Thoracic aorta (tissue), 2 donors: ENCODE measurements at places on chromosomes 7 and 10.

DNA sequence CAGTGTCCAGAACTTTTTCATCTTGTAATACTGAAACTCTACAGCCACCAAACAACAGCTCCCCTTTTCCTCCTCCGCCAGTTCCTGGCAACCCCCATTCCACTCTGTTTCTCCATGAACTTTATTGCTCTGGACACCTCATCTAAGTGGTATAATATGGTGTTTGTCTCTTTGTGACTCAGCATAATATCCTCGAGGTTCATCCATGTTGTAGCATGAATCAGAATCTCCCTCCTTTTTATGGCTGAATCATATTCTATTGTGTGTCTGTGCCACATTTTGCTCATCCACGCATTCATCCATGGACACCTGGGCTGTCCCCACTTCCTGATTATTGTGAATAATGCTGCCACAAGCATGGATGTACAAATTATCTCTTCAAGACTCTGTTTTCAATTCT, 124.4 kb upstream of the FGFR2 start:
- DNase-seq, result no peak
- H3K36me3 ChIP-seq, result no peaks in the 10 kb centered on the region
- no peaks in the 10 kb centered on the region for H3K4me1 ChIP-seq
- H3K27ac ChIP-seq, result no peak overlapping the region
- no peaks in the 10 kb centered on the region for H3K27me3 ChIP-seq
- H3K4me3 ChIP-seq, result no peak overlapping the region

GRCh38 chr10:82288461-82288881, 413.5 kb downstream of the NRG3 start:
- no peaks in the 10 kb centered on the region for H3K4me1 ChIP-seq
- no peaks in the 10 kb centered on the region for H3K36me3 ChIP-seq
- DNase-seq, result no peak
- H3K27ac ChIP-seq, result no peak overlapping the region
- no peak overlapping the region for H3K4me3 ChIP-seq
- no peaks in the 10 kb centered on the region for H3K27me3 ChIP-seq

DNA sequence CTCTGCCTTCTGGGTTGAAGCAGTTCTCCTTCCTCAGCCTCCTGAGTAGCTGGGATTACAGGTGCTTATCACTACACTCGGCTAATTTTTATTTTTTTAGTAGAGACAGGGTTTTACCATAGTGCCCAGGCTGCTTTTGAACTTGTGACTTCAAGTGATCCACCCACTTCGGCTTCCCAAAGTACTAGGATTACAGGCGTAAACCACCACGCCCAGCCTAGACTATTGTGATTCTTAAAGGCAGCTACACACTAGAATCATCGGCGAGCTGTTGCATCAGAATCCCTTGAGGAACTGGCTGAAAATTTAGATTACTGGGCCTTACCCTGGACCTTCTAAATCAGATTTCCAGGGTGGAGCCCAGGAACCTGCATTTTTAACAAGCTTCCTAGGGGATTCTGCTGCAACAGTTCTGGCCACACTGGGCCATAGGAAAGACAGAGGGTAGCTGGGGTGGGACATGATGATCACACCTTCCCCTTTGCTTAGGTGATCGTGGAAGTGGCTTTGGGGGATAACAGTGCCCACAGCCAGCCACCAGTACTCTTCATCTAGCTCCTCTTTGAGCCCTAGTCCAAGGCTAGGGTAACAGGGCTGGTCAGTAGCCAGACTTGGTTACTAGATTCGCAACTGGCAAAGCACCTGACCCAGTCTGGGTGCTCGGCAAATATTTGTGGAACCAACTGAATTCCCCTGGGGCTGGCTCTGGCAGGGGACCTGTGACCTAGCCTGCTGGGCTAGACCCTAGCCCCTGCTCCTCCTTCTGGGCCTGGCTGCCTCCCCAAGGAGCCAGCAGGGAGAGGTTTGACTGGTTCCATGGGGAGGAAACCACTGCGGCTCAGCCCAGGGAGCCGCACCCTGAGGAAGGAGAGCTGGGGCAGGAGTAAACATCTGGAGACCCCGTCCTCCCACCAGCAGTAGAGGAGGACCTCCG, 67.1 kb upstream of the DUSP5 start:
- H3K4me3 ChIP-seq, result no peak overlapping the region
- no peaks in the 10 kb centered on the region for H3K36me3 ChIP-seq
- no peaks in the 10 kb centered on the region for H3K27me3 ChIP-seq
- no peak overlapping the region for H3K27ac ChIP-seq
- H3K4me1 ChIP-seq, result no peaks in the 10 kb centered on the region

GRCh38 chr10:57890691-57891090, 377.0 kb downstream of the IPMK start:
- H3K4me1 ChIP-seq, result no peaks in the 10 kb centered on the region
- no peak for DNase-seq
- H3K4me3 ChIP-seq, result no peak overlapping the region
- no peaks in the 10 kb centered on the region for H3K27me3 ChIP-seq

- H3K4me3 ChIP-seq, result peak overlapping the region; percentile 57
- DNase-seq, result no peak
- H3K27ac ChIP-seq, result no peak overlapping the region
- H3K36me3 ChIP-seq, result no peaks in the 10 kb centered on the region
- H3K4me1 ChIP-seq, result peaks cover 13% of the 10 kb centered on the region
These were observed 11.7 kb downstream of the CPEB3 start for GRCh38 chr10:92278996-92279696.

DNA sequence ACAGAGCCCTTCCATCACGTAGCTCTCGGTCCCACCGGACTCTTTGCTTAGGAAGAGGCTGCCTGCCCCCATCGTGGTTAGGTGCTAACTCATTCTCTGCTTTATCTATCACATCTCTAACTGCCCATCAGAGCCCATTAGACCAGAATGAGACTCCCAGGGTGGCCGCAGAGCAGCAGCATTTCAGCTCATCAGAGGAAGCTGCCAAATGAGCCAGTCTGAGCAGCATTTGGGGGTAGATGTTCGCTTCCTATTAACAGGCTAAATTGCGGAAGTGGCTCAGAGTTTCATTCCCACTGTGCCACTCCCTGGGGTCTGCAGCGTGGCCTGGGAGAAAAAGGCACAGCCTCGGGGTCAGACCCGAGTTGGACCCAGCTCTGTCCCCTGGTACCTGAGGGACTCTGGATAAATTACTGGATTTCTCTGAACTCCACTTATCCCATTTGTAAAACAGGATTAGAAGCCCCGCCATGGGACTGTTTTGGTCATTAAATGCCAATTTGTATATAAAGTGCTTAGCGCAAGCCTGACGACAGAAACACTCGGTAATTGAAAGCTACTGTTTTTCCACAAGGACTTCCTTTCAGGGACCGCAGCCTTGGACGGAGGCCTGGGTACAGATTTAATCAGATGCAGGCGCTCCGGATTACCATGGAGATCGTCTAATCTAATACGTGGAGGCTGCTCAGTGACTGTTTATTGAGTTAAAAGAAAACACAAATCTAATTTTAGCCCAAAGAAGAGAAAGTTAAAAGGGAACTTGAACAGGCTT, 73.8 kb upstream of the PRLHR start:
- peaks cover 7% of the 10 kb centered on the region for H3K4me1 ChIP-seq
- H3K27ac ChIP-seq, result no peak overlapping the region
- H3K4me3 ChIP-seq, result peak overlapping the region; percentile 13

DNA sequence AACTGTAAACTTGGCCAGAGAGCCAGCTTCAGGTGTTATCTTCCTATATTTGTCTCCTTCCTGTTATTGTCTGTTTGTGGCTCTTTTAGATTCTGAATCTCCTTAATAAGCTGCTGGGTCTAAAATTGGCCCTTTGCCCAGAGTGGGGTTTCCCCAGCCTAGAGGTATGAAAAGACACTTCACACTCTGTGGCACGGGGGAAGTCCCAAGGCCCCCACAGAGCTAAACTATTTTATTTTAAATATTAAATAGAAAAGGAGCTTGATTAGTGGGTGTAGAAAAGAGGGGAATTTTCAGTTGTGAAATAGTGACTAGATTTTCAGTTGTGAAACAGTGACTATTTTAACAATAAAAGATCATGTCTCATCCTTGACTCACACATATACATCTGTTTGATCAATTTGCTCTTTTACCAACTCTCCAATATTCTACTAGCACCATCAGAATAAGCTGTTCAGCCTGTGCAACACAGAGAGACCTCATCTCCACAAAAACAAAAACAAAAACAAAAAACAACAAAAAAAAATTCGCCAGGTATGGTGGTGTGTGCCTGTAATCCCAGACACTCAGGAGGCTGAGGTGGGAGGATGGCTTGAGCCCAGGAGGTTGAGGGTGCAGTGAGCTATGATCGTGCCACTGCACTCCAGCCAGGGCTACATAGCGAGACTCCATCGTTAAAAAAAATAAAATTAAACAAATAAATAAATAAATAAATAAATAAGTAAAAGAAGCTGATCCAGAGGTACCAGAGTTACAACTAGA, 24.9 kb upstream of the ADO start:
- DNase-seq, result no peak
- H3K27me3 ChIP-seq, result no peaks in the 10 kb centered on the region
- no peaks in the 10 kb centered on the region for H3K4me1 ChIP-seq
- no peak overlapping the region for H3K4me3 ChIP-seq
- no peak overlapping the region for H3K27ac ChIP-seq
- no peaks in the 10 kb centered on the region for H3K36me3 ChIP-seq

DNA sequence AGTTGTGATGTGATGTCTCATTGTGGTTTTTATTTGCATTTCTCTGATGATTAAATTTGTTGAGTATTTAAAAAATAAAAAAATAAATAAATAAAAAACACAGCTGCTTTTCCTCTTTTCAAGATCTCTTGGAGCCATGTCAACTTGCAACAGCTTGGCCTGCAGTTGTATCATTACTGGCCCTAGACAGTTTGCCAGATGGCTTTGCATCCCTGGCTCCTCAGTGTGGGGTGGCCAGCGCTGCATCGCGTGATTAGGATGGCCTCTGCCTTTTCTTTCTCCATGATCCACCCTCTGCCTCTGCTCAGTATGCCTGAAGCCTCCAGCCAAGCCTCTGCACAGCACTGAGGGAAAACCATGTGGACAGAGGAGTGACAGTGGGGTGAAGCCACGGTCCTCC, 96.8 kb downstream of the PPP1R3C start:
- H3K36me3 ChIP-seq, result no peaks in the 10 kb centered on the region
- no peak overlapping the region for H3K27ac ChIP-seq
- H3K4me1 ChIP-seq, result peaks cover 12% of the 10 kb centered on the region
- no peak for DNase-seq

- no peaks in the 10 kb centered on the region for H3K4me1 ChIP-seq
- H3K27ac ChIP-seq, result no peak overlapping the region
- no peak for DNase-seq
- H3K4me3 ChIP-seq, result no peak overlapping the region
These were observed 45.2 kb downstream of the SRRM3 start for GRCh38 chr7:76246804-76247389.
